Activated naive CD4-positive, alpha-beta T cell treated with anti-CD3 and anti-CD28 coated beads, Interleukin-2, amount 10 ng/mL, durations not matched to agents 5 hours and 36 hours (primary cell): ENCODE measurements at places on chromosomes 11 and 22. TPM values are rescaled to one million over a fixed set of nuclear protein-coding genes. Genes with fewer than 3 reads are reported as not detected.

The E2F8 gene
- 33.7 TPM for total RNA-seq

The PHF5A gene
- total RNA-seq = 48.1 TPM

The GLYATL2 gene
- total RNA-seq = not detected

The APOL6 gene
- 70.9 TPM for total RNA-seq

The APOA5 gene
- total RNA-seq = not detected

The MPZL2 gene
- total RNA-seq = 4.8 TPM

The PAMR1 gene
- not detected for total RNA-seq

The APBB1 gene
- total RNA-seq = 63.5 TPM

The ISX gene
- not detected for total RNA-seq

The IGLL5 gene
- total RNA-seq = not detected

The FOSL1 gene
- total RNA-seq = 1.8 TPM

The HMOX1 gene
- not detected for total RNA-seq
